Right forelimb (tissue), 1 donor: ENCODE measurements at places on chromosomes 16 and 17.

DNA sequence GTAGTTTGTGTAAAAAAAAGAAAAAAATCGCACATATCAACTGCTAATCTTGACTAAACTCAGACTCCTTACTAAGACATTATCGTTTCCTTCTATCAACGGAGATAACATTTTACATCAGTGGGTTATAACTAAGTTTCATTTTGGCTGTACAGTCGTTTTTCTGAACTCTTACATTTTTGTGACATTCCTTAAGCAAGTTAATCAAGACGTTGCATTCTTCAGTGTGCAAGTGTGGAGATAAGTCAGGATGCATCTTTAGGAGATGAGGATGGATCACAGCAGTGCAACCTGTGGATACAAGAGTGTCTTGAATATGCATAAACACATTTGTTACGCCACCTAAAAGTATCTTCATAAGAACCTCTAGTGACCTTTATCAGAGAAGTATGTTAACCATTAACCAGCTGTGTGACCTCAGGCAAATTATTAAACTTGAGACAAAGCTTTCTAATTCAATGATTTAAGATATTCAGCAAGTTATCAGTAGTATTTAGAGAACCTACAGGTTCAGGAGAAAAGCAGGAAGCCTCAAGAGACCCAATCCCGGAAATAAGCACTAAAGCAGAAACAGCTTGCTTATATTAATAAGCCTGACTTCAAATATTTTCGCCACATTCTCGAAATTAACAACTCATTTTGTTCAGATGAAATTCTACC, 9.4 kb downstream of the CMC2 start:
- no peak for DNase-seq

- no peak for DNase-seq
These were observed 24.9 kb downstream of the USP22 start for GRCh38 chr17:21017861-21018260.

GRCh38 chr17:83009414-83010205, 69.8 kb upstream of the METRNL start:
- no peak for DNase-seq

DNA sequence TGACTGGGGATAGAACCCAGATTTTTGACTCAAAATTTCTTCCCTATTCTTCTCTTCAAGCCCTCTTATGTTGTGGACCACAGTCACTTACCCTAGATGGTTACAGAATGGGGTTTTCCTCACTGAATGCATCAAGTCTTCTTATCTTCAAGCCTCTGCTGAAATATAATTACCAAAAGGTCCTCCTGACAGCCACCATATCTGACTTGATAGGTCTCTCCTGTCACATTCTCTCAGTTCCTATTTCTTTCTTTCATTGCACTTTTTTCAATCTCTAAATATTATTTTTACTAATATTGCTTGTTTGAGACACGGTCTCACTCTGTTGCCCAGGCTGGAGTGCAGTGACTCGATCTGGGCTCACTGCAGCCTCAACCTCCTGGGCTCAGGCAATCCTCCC, 1.1 kb upstream of the COPZ2 start:
- no peak for DNase-seq

- DNase-seq, result no peak
These were observed 1.6 kb downstream of the TMEM186 start for GRCh38 chr16:8795818-8796217.

DNA sequence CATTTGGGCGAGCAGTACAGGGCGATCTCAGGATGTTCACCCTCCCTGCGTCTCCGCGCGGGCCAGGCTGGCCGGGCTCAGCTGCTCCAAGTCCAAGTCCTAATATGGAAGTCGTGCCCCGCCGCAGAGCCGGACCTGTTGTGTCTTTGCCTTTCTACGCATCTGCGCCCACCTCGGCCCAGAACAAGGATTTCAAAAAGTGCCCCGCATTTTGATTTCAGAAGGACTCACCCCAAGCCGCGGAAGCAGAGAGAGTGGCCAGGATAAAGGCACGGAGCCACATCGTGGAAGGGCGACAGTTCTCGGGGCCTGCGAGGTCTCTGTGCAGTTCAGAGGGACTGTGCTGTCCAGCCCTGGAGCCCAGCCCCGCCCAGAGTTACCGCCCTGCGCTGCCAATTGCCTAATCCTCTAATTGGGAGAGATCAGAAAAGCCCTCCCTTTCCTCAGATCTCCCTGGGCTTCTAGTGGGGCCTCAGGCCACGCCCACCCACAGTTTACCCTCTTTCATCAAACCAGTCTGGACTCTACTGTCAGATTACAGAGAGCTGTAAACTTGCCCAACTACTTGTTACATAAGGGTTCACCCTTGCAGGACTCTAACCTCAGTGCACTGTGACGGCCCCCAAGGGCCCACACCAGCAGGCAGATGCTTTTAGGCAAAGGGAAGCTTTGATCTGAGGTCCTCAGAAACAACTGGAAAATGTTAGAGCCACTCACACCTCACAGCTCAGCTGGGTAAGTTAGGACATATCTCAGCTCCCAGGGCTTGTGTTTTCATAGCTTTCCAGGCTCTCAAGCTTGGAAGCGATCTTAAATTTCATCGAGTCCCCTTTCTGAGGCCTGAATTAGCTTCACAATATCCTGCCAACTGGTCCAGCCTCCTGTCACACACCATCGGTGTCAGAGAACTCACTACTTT, at the start of gene CES1:
Gene CES1, minus strand, starts transcription at position 324 of the 919 bp plus-strand sequence. Its CDS starts 41 bp downstream, at position 283.
- no peak for DNase-seq

DNA sequence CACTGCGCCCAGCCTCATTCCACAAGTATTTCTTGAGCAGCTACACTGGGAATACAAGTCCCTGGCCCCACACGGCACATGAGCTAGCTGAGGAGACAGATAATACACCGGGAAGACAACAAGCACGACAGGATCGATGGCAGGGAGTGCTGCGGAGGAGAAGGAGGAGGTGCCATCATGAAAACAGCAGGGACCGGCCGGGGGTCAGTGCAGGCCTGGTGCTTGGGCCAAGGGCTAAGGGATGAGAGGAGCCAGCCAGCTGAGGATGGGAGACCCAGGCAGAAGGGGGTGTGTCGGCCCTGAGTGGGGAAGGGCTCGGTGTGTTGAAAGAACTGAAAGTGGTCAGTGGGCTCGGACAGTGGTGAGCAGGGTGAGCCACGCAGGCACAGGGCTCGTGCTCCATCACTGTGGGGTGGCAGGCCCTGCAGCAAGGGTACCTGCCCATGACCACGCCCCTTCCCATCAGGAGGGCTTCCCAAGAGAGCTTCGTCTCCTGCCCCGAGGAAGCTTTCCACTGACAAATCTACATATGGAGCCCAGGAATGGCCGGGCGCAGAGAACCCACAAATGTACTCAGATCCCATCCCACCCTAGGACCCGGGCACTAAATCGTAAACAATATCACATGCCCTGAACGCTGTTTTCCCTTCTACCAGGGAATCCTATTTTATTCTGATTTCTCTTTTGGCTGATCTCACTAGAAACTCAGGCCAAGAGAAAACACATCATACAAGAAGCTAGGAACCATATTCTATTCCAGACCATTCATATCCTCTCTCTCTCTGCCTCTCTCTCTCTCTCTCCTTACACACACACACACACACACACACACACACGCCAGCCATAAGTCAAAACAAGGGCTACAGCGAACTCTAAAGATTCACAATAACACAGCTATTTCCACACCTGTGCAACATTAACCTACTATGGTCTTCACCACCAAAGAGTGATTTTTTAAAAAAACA, 50.7 kb upstream of the TNRC6C start:
- no peak for DNase-seq

GRCh38 chr16:56974549-56975300, 13.0 kb downstream of the CETP start:
- DNase-seq, result no peak

DNA sequence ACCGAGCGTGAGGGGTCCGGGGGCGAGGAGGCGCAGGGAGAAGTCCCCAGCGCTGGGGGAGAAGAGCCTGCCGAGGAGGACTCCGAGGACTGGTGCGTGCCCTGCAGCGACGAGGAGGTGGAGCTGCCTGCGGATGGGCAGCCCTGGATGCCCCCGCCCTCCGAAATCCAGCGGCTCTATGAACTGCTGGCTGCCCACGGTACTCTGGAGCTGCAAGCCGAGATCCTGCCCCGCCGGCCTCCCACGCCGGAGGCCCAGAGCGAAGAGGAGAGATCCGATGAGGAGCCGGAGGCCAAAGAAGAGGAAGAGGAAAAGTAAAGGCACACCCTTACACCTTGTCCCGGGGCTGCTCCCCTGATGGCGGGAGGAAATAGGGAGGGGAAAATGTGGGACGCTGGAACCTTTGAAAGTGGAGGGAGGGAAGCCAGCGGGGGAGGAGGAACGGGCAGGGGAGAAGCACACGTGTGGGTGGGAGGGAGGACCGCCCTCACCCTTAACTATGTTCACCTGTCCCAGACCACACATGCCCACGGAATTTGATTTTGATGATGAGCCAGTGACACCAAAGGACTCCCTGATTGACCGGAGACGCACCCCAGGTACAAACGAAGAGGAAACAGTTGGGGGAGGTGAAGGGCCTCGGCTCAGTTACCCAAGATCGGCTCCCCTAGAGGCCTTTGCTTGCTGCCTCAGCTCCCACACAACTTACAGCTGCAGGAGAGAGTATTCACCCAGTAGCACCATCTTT, 916 bp downstream of the PAGR1 start:
- DNase-seq, result no peak

DNA sequence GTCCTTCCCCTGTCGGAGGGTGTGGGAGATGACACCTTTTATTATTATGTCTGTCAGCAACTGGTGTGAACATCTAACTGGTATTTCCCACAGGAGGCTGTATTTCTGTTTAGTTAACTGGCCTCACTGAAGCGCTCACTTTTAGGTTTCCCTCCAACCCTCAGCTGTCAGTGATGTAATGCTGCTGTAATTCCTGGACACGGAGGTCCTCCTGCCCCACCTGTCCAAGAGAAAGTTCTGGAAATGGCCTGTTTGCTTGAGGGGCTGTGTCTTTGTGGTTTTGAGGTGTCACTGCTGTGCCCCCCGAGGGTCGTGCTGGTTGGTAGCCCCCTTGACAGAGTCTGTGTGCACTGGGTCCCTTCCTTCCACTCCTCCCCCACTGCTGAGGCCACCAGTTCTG, 11.5 kb downstream of the KCNJ12 start:
- DNase-seq, result no peak

DNA sequence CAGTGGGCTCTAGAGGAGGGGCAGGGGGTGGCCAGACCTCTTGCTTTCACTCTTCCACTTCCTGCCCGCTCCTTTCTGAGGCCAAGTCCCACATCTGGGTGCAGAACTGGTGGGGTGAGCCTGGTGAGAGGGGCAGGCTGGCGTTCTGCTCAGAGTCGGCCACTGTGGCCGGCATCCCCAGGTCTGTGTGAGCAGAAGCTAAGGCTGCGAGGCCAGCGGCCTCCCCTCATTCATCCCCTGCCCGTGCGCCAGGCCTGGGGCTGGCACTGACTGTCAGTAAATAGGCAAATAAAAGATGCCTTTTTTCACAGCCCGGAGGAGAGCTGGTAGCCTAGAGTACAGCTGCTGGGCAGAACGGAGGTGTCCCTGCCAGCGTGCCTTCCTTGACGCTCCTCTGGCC, 1.2 kb downstream of the DEF8 start:
- no peak for DNase-seq

- no peak for DNase-seq
These were observed 4.5 kb downstream of the CDH5 start for GRCh38 chr16:66370786-66371684.

DNA sequence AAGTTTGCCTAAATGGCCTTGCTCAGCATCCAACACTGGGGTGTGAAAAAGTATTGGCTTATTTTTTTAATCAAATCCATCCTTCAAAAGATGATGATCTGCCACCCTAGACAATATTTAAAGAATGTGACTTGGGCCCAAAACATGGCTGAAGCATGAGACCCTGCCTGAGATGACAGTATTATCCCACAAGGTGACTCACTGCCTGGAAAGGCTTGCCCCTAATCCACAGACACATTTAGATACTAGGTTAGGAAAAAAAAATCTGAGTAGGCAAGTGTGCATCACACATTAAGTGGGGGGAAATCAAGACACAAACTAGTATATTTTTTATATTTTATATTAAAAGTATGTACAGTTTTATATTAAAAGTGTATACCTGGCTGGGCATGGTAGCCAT, 38.4 kb downstream of the TOM1L2 start:
- DNase-seq, result no peak

GRCh38 chr16:49883076-49884014, 27.4 kb upstream of the ZNF423 start:
- DNase-seq, result no peak

- DNase-seq, result no peak
These were observed 11.4 kb downstream of the SCGB1C2 start for GRCh38 chr17:148757-149156.

GRCh38 chr16:89695875-89696669, 5.4 kb downstream of the SPATA2L start:
- no peak for DNase-seq

GRCh38 chr17:7156342-7156940, 22.7 kb downstream of the ASGR1 start:
- no peak for DNase-seq

DNA sequence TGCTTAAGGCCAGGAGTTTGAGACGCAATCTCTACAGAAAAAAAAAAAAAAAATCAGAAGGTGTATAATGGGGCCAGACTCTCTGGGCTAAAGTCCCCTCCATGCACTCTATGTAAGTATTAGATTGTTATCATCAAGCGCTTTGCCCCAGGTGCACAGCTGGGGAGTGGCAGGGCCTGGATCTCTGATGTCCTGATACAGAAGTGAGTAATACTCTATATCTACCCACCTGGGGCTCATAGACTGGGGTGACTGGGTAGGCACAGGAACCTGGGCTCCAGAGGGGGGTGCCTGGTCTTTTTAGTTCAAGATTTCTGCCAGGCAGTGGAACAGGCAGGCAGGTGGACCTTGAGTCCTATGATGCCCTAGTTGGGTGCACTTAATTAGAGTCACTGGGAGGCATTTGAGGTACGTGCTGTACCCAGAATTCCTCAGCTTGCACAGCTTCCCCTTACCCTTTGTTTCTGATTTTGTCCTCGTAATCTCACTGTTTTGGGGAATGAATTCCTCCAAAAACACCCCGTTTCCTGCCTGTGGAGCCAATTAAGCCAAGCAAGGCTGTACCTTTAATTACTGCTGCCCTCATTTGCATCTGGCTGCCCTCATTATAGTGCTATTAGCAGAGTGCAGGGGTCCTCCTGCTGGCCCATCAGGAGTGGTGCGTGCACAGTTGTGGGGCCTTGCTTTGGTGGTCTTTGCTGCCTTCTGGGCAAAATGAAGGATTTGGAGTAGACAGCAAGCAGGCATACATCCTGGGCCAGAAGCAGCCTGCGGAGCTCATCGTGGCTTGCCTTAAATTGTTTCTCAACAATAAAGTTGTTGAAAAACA, 239.0 kb downstream of the SNX29 start:
- no peak for DNase-seq

DNA sequence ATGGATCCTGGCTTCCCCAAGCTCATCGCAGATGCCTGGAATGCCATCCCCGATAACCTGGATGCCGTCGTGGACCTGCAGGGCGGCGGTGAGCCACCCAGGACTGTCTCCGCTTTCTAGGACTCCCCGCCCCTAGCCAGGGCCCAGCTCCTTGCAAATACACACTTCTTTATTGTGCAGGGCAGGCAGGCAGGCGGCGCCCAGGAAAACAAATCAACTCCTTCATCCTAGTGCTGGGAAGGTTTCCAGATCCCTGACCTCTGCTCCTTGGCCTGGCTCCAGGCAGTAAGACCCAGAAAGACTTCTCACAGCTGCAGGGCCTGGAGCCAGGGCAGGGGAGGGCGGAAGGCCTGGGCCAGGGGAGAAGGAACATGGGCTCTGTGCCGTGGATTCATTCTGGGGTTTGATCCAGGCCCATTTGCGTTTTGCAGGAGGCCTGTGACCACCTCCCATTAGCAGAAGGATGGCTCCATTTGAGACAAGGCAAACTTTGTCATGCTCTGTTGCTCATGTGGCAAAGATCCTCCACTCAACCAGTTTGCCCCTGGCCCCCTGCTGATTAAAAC, 6.0 kb upstream of the LPCAT2 start:
- DNase-seq, result peak; percentile 93

- no peak for DNase-seq
These were observed 42.3 kb upstream of the PIK3R6 start for GRCh38 chr17:8909586-8910270.
